Transverse colon (tissue), 4 donors: ENCODE measurements at places on chromosomes 5 and 9. TPM values are rescaled to one million over a fixed set of nuclear protein-coding genes. Genes with fewer than 3 reads are reported as not detected.
A peak's percentile ranks its signal among the peaks of the same experiment; 100 is the strongest.

DNA sequence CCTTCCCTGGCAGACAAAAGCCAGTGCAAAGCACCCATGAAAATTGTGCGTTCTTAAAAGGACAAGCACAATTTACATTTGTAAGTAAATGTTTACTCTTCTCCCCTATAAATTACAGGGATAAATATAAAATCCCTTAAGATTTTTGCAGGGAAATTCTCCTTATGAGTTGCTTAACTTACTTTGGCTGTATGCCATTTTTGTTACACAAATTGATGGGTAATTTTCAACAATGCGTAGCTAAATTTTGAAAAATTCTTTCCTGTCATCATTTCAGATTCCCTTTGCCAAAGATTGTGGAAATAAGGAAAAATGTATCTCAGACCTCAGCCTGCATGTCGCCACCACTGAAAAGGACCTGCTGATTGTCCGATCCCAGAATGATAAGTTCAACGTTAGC, 64.2 kb upstream of the ITGA2 start:
- no peaks in the 10 kb centered on the region for H3K27me3 ChIP-seq
- no peak overlapping the region for H3K4me3 ChIP-seq
- H3K4me1 ChIP-seq: peaks cover 2% of the 10 kb centered on the region
- no peak overlapping the region for H3K27ac ChIP-seq
- H3K36me3 ChIP-seq: no peaks in the 10 kb centered on the region

DNA sequence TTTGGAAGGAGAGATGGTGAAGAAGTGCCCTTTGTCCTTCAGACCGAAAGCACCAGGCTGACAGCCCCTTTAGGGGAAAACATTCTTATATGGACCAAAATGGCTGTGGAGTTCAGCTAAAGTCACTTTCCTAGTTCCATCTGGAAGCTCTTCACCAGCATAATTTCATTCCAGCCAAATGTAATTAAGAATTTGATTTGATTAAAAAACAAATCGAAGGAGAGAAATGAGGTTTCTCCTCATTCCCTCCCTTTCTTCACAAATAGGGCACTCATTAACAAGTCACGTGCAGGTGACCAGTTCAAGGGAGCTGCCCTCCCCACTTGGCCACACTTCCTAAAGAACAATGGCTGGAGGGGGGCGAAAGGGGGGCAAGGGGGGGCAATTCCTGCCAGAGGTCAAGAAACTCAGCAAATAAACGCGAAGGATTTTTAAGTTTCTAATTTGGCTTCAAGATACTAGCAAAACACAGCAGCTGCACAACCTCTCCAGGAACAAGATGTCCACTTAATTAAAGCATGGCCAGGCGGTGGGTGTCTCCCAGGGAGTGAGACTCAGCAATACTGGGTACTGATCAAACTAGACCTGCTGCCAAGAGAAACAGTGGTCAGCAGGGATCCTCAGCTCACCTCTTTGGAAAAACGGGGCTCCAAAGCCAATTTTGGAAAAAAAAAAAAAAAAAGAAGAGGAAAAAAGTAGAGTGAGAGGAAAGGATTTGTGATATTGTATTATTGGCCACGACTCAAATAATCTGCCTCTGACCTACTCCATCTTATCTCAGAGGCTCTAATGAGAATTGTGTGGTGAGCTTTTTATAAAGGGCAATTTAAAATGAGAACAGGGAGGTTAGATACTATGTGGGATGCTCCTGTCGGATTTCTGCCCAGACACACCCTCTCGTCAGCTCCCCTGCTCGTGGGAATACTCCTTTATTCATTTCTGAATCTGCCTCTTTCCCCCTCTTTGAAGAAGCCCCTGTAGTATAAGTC, 254.3 kb downstream of the ZSWIM6 start:
- DNase-seq: no peak
- H3K4me3 ChIP-seq: no peak overlapping the region
- H3K4me1 ChIP-seq: no peaks in the 10 kb centered on the region
- no peaks in the 10 kb centered on the region for H3K36me3 ChIP-seq
- H3K27me3 ChIP-seq: no peaks in the 10 kb centered on the region

DNA sequence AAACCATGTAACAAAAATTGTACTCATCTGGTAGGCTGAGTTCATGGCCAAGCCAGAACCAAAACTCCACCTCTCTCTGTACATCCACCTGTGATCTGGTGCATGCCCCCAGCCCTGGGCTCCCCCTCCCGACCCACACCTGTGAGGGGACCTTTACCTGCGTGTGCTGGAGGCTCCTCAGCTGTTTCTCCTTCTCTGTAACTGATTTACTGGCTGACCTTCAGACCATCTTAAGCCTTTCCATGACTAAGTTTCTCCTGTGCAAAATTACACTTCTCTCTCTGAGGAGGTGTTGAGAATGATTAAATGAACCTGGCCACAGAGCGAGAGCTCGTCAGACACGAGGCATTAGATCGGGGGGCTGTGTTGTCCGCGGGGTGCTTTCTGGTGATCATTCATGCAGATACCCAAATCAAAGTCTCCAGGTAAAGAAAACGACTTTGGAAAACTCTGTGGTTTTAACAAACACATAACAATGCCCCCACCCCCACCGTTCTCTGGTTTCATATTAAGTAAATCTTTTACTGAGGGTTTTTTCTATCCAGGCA, 136.4 kb downstream of the SEMA5A start:
- no peaks in the 10 kb centered on the region for H3K27me3 ChIP-seq
- DNase-seq: no peak
- H3K4me1 ChIP-seq: no peaks in the 10 kb centered on the region
- H3K27ac ChIP-seq: no peak overlapping the region
- no peaks in the 10 kb centered on the region for H3K36me3 ChIP-seq

DNA sequence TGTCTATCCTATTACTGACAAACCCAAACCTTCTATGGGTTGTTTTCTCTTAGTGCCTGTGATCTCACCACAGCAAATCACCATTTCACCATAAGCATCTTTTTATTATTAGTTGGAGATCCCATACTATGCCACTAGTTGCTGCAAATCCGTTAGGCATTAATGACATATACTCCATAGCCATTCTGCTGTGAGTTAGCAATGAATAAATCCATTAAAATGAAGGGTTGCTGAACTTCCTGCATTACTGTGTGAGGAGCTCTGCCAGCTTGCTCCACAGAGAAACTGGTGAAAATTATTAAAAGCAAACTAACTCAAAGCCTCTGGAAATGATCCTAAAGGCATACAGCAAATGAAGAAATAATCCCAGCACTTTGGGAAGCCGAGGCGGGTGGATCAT, 102.0 kb downstream of the CFAP95 start:
- no peak for DNase-seq
- no peak overlapping the region for H3K27ac ChIP-seq
- H3K36me3 ChIP-seq: no peaks in the 10 kb centered on the region
- H3K4me3 ChIP-seq: no peak overlapping the region

DNA sequence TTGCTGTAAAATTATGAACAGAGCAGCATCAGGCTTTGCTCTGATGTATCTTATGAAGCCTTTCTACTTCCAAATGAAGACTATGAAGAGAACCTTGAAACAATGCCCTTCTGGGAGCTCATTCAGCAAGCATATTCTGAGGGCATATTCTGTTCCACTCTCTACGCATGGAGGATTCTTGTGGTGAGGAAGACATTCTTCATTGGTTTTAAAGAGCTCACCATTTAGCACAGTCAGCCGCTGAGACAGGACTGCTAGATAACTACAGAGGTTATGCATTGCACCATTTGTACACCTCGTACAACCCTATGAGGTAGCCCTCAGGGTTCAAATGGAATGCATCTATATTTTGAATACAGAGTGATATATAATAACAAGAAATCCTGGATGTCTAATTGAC, 61.0 kb downstream of the INVS start:
- no peak overlapping the region for H3K27ac ChIP-seq
- no peaks in the 10 kb centered on the region for H3K36me3 ChIP-seq
- no peak for DNase-seq
- H3K27me3 ChIP-seq: no peaks in the 10 kb centered on the region
- H3K4me1 ChIP-seq: no peaks in the 10 kb centered on the region

DNA sequence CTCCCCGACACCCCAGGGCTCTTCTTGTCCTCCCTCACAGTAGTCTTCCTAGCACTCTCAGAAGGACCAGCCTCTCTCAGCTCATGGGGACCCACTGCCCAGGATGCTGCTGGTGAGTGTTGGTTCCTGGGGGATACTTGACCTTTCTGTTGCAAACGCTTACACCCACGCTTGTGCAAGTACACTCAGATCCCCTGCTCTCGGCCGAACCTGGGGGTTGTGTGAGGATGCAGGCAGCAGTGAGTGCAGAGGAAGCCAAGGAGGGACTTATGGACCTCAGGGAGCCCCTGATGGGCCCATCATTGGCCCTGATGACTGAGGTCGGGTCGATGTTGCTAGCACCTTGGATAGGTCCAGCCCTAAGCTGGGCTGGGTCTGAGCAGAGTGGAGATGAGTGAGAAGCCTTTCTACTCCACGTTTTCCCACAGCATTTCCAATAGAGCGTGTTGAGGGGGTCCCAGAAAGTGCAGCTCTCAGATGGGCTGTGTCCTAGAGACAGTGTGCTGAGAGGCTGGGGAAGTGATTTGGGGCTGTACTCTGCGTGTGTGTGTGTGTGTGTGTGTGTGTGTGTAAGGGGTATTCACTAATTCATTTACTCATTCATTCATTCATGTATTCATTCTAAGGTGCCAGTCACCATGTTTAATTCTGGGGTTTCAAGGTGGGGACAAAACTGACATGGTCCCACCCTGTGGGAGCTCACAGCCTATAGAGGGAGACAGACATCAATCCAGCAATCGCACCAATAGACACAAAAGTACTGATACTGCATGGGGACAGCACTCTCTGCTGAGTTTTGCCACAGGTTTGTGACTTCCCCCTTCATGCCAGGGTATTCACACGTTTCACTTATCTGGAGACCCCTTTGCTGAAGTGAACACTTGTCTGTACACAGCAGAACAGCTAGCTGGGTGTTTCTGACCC, 25.2 kb upstream of the PITX1 start:
- H3K4me1 ChIP-seq: peaks cover 4% of the 10 kb centered on the region
- H3K27me3 ChIP-seq: no peaks in the 10 kb centered on the region
- H3K4me3 ChIP-seq: no peak overlapping the region
- no peak overlapping the region for H3K27ac ChIP-seq
- no peak for DNase-seq

- H3K27ac ChIP-seq: no peak overlapping the region
- no peak for DNase-seq
- no peak overlapping the region for H3K4me3 ChIP-seq
- H3K27me3 ChIP-seq: no peaks in the 10 kb centered on the region
- H3K4me1 ChIP-seq: no peaks in the 10 kb centered on the region
Measured at GRCh38 chr5:168227973-168228615, 63.4 kb upstream of the WWC1 start.

DNA sequence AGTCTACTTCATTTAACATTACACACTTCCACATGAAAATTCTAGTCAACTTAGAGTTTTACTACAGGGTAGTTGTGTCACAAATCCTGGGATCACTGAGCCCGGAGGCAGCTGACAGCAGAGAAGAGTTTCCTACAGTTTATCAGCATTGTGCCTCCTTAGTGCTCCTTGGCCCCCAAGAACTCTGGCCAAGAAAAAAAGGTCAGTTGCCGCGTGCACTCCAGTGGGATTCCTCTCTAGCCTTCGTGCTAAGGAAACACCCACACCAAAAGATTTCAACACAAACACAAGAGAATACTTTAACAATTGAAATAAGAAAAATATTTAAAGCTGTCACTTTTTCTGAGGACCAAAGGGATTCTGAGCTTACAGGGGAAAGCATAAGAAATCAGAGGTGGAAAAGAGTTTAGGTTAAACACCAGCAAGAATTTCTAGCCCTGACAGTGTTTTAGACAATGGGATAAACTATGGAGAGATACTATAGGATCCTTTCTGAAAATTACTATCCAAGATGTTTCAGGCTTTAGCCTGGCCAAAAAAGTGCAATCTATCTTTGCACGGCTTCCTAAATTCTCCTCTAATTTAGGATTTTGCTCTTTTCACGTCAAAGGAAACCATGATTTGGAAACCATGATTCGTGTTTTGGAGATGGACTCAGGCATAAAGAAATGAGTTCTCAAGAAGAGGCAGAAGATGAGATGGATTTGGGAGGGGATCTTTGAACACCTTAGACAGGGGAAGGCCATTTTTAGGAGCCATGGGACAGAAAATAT, 606.8 kb downstream of the RAB3C start:
- DNase-seq: no peak
- no peaks in the 10 kb centered on the region for H3K27me3 ChIP-seq
- peak overlapping the region; percentile 59 for H3K27ac ChIP-seq
- H3K4me3 ChIP-seq: no peak overlapping the region

- no peaks in the 10 kb centered on the region for H3K27me3 ChIP-seq
- no peak overlapping the region for H3K4me3 ChIP-seq
- DNase-seq: no peak
- H3K4me1 ChIP-seq: no peaks in the 10 kb centered on the region
- no peaks in the 10 kb centered on the region for H3K36me3 ChIP-seq
Measured at GRCh38 chr5:109645707-109646192, 44.0 kb upstream of the MAN2A1 start.

- no peak overlapping the region for H3K27ac ChIP-seq
- H3K4me3 ChIP-seq: no peak overlapping the region
- H3K27me3 ChIP-seq: no peaks in the 10 kb centered on the region
- H3K36me3 ChIP-seq: no peaks in the 10 kb centered on the region
- DNase-seq: no peak
- H3K4me1 ChIP-seq: no peaks in the 10 kb centered on the region
Measured at GRCh38 chr5:167898361-167899042, 392.9 kb upstream of the WWC1 start.

DNA sequence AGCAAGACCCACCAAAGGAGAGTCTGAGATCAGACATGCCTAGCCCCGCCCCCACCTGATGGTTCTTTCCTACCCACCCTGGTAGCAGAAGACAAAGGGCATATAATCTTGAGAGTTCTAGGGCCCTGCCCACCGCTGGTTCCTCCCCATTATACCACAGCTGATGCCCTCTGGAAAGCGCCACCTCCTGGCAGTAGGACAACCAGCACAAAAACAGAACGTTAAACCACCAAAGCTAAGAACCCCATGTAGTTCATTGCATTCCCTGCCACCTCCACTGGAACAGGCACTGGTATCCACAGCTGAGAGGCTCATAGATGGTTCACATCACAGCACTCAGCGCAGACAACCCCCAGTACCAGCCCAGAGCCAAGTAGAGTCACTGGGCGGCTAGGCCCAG, 81.2 kb upstream of the TRPC7 start:
- H3K4me3 ChIP-seq: no peak overlapping the region
- H3K36me3 ChIP-seq: no peaks in the 10 kb centered on the region
- H3K27me3 ChIP-seq: no peaks in the 10 kb centered on the region
- H3K27ac ChIP-seq: no peak overlapping the region

- no peak overlapping the region for H3K27ac ChIP-seq
- no peak overlapping the region for H3K4me3 ChIP-seq
- no peaks in the 10 kb centered on the region for H3K4me1 ChIP-seq
- no peaks in the 10 kb centered on the region for H3K36me3 ChIP-seq
- DNase-seq: no peak
Measured at GRCh38 chr5:1415626-1416360, 29.4 kb downstream of the SLC6A3 start.

SAPCD2 gene
- 3.0 TPM for total RNA-seq

NELFB gene
- total RNA-seq: 57.2 TPM

SH3RF2 gene
- 113 TPM for total RNA-seq

SPOCK1 gene
- total RNA-seq: 14.9 TPM

GPR151 gene
- total RNA-seq: not detected
